ENCODE measurements at places on chromosomes 5 and 9. TPM values are rescaled to one million over a fixed set of nuclear protein-coding genes. Genes with fewer than 3 reads are reported as not detected.

GRCh38 chr9:77486968-77487367, 161.2 kb downstream of the GNA14 start:
- peaks cover 9% of the 10 kb centered on the region for H3K4me1 ChIP-seq
- H3K27ac ChIP-seq: no peak overlapping the region
- no peaks in the 10 kb centered on the region for H3K36me3 ChIP-seq
- no peak overlapping the region for H3K4me3 ChIP-seq
- DNase-seq: peak; percentile 35
- no peaks in the 10 kb centered on the region for H3K27me3 ChIP-seq

The OBP2A gene
- not detected for total RNA-seq

The TRPM6 gene
- not detected for total RNA-seq

- no peaks in the 10 kb centered on the region for H3K36me3 ChIP-seq
Observed at GRCh38 chr9:123407217-123407851, 51.3 kb downstream of the CRB2 start.

The PCDHGB3 gene
- total RNA-seq: 1.2 TPM

The FOXD4L4 gene
- not detected for total RNA-seq

GRCh38 chr5:34657274-34657921, 1.3 kb downstream of the RAI14 start:
- peak; percentile 49 for DNase-seq
- peaks cover 14% of the 10 kb centered on the region for H3K36me3 ChIP-seq
- peak overlapping the region; percentile 89 for H3K27ac ChIP-seq
- no peaks in the 10 kb centered on the region for H3K27me3 ChIP-seq
- H3K4me3 ChIP-seq: peak overlapping the region; percentile 97
- H3K4me1 ChIP-seq: peaks cover 37% of the 10 kb centered on the region

- no peak overlapping the region for H3K27ac ChIP-seq
- no peaks in the 10 kb centered on the region for H3K4me1 ChIP-seq
- DNase-seq: no peak
- peaks cover 16% of the 10 kb centered on the region for H3K27me3 ChIP-seq
Observed at GRCh38 chr5:97087138-97087537, 55.3 kb downstream of the LIX1 start.

DNA sequence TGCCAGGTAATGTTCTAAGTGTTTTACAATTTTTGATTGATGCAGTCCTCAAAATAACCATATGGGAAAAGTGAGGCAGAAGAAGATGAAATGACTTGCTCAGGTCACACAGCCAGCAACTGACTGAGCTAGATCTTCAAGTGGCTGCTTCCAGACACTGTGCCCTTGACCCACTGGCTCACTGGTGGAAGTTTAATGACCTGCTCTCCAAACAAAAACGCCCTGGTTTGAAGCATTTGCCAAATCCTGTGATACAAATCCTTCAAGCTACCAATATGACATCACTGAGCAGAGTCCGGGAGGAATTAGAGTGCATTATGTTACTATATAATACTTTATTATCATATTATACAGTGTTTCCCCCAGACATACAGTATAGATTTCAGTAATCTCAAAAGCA, 459.4 kb downstream of the GADD45G start:
- no peaks in the 10 kb centered on the region for H3K36me3 ChIP-seq
- no peaks in the 10 kb centered on the region for H3K27me3 ChIP-seq
- H3K4me3 ChIP-seq: no peak overlapping the region
- H3K4me1 ChIP-seq: no peaks in the 10 kb centered on the region
- DNase-seq: no peak

- H3K4me3 ChIP-seq: no peak overlapping the region
- DNase-seq: no peak
- no peaks in the 10 kb centered on the region for H3K36me3 ChIP-seq
- peaks cover 17% of the 10 kb centered on the region for H3K27me3 ChIP-seq
- no peaks in the 10 kb centered on the region for H3K4me1 ChIP-seq
- H3K27ac ChIP-seq: no peak overlapping the region
Observed at GRCh38 chr5:179258922-179259730, 86.1 kb downstream of the ADAMTS2 start.

The SQSTM1 gene
- 341 TPM for total RNA-seq

DNA sequence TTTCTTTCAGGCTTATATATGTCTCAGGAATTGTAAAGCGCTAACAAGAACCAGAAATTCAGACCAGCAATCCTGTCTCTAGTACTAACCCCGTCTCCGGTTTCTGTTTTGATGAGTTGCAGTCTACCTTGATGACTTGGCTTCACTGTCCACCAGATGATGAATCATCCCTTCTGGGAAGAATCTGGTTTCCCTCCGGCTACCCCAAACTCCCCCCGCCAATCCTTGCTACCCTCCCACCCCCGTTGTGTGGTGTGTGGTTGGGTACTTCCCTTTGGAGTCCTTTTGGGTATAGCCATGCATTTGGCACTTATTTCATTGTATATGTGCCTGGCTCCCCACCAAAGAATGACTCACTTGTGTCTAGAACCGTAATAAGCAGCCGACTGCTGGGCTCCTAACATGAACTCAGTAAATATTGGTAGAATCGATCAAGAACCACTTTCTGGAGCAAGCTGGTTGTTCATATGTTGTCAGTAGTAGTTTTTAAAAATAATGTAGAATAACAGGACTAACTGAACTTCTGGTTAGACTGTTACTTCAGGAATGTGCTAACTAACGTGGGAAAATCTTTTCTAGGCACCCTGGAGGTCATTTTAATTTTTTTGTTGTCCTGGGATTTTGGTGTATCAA, 8.3 kb upstream of the TGFBI start:
- peak overlapping the region; percentile 32 for H3K4me3 ChIP-seq
- H3K27ac ChIP-seq: peak overlapping the region; percentile 60
- H3K36me3 ChIP-seq: no peaks in the 10 kb centered on the region
- DNase-seq: peak; percentile 96
- H3K4me1 ChIP-seq: peaks cover 42% of the 10 kb centered on the region
- no peaks in the 10 kb centered on the region for H3K27me3 ChIP-seq

The CD274 gene
- 3.8 TPM for total RNA-seq

- no peak overlapping the region for H3K27ac ChIP-seq
- no peak for DNase-seq
- H3K36me3 ChIP-seq: no peaks in the 10 kb centered on the region
- H3K4me3 ChIP-seq: no peak overlapping the region
- no peaks in the 10 kb centered on the region for H3K27me3 ChIP-seq
Observed at GRCh38 chr9:38761339-38761738, 41.4 kb upstream of the FAM240B start.
